IMR-90 (cell line): ENCODE measurements at places on chromosomes 12 and 14. TPM values are rescaled to one million over a fixed set of nuclear protein-coding genes. Genes with fewer than 3 reads are reported as not detected.

GNB3 gene
- polyA plus RNA-seq, result 20.5 and 20.7 TPM in 2 replicates

DNA sequence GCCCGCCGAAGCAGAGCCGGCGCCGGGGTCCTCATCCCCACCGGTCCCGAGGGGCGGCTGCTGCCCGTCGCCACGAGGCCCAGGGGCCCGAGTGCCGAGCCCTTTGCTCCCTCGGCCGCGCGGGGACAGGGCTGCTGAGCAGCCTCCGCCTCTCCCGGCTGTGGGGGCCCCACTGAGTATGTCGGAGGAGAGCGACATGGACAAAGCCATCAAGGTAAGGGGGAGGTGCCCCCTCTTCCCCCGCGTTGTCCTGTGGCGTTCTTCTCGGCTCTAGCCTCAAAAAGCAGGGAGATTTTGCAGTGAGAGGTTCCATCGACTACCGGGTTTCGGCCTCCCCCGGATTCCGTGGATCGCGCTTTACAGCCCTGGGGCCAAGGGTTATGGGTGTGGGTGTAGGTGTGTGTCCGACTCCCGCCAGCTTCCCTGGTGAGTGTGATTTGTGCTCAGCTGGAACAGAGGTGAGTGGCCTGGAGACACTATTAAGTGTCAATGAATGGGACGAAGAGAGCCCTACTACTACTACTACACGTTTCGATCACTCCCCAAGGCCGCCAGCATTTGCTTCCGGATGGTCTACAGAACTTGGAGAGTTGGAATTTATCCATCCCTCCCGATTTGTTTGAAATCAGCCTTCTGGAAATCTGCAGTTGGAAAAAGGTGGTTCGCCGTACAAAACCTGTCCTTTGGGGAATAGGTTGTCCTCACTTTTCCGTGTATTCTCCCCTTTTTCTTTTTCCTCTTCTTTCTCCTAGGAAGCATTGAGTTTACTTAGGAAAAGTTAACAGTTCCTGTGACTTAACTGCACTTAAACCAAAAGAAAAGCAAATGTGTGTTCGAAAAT, 748 bp downstream of the MAPKAPK5 start:
- no peak for DNase-seq
- H3K4me1 ChIP-seq, result no peaks in the 10 kb centered on the region

DNA sequence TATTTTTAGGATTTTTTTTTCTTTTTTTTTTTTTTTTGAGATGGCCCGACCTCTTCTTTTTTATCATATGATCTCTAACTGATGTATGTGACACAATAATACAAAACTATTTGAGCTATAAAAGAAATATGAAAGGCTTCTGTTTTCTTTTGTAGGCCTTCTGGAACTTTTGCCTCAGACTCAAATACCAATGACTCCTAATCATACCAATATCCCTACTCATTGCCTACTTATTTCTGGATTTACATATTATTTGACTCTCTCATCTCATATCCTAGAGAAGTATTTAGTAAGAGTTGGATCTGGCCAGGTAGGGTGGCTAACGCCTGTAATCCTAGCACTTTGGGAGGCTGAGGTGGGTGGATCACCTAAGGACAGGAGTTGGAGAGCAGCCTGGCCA, 12.7 kb upstream of the WDR89 start:
- H3K27me3 ChIP-seq, result no peaks in the 10 kb centered on the region
- no peak overlapping the region for H3K27ac ChIP-seq
- peak; percentile 74 for DNase-seq
- H3K4me1 ChIP-seq, result no peaks in the 10 kb centered on the region; the same call in 1 of the 2 replicates

GRCh38 chr12:95986635-95987570, 9.2 kb downstream of the HAL start:
- no peak for DNase-seq
- H3K27ac ChIP-seq, result no peak overlapping the region
- no peaks in the 10 kb centered on the region for H3K36me3 ChIP-seq
- H3K4me3 ChIP-seq, result no peak overlapping the region
- peaks cover 16% of the 10 kb centered on the region for H3K27me3 ChIP-seq
- H3K4me1 ChIP-seq, result peaks cover 2% of the 10 kb centered on the region; the same call in 1 of the 2 replicates

GDF11 gene
- 12.9 and 13.6 TPM in 2 replicates for polyA plus RNA-seq
